Activated CD4-positive, alpha-beta T cell treated with anti-CD3 and anti-CD28 coated beads, Interleukin-2, Interleukin-4, amounts not matched to agents 100 ng/mL and 50 ng/mL, durations not matched to agents 16 hours and 8 hours (primary cell): ENCODE measurements at places on chromosomes 4 and X.

DNA sequence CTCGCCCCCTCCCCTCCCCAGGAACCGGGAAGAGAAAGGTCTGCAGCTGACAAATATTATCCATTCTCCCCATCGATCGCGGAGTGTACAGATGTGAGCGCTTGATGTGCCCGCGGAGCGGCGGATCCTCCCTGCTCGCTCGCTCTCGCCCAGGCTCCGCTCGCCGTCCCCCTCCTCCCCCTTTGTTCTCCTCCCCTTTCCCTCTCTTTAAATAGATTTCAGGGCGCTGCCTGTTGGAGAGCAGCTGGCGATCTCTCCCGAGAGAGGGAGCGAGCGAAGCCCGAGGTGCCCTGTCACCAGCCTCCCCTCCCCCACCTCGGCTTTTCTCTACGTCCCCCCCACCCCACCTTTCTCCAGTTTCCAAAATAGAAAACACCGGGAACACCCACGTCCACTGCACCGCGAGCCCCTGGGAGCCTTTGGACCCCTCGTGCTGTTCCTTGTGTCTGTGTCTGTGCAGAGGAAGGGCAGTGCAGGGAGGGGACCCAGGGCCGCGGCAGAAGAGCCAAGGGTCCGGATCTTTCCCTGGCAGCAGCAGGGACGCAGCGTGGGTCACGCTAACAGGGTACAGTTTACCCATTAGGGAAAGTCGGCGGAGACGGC is 56.6 kb upstream of the BCOR start:
- no peak for DNase-seq

GRCh38 chrX:11533199-11533651 is 132.5 kb downstream of the ARHGAP6 start:
- peak; percentile 79 for DNase-seq

- no peak for DNase-seq
Measured at GRCh38 chr4:17316566-17316965, 195.3 kb downstream of the QDPR start.

DNA sequence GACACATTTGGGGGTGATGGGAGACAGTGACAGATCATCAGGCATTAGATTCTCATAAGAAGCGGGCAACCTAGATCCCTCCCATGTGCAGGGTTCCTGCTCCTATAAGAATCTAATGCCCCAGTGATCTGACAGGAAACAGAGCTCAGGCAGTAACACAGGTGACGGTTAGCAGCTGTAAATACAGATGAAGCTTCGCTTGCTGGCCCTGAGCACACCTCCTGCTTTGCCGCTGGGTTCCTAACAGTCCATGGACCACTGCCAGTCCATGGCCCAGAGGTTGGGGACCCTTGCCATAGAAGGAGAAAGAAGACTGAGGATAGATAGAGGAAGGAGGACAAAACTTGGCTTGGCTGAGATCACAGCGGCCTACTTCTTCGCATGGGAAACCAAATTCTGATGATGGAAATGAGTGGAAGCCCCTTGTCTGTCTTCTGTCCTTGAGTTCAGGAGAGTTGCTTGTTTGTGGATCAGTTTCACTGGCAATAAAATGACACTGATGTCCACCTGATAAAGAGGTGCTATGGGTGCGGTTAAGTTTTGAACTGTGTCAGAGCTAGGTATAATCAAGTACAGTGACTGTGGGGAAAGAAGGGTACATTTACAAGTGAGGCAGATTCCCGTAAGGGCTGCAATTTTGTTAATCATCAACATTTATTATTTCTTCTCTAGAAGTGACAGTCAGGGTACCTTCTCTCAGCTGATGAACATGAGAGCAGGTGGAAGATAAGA is 1.7 kb upstream of the TIFA start:
- peak; percentile 51 for DNase-seq

DNA sequence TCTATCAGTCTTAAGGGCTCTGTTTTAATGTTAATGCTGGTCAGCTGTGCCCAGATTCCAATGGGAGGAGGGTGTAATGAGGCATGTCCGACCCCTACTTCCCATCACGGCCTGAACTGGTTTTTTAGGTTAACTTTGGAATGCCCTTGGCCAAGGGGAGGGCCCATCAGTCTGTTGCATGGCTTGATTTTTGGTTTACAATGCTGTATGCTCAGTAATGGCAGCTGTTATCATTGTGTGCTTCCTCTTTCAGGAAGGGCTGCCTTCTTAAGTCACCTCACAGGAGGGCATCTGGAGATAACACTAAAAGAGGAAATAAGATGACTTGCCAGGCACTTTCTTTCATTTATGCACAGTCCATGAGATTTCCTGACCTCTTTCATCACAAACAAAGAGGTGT is 36.3 kb downstream of the ATXN3L start:
- no peak for DNase-seq

DNA sequence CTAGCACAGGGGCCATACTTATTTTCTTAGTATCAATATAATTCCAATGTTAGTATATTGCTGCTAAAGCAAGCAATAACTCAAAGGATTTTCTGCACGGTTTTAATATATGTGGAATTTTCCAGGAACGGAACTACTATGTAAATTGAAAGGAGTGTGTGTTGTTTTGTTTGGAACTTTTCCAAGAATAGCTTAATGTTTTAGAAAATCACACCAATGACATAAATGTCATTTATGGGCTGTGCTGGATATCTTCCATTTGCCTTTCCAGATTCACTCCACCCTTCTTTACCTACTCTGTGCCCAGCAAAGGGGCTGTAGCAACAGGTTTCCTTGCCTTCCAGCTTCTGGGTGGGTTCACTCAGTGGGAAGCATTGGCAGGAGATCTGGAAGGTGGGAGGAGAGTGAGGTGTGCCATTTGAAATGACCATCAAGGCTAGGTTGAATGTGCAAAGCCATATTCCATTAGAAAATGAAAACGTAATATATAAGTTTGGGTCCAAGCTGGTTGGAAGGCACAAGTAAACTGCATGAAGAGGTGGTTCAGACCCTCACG is 25.2 kb upstream of the ZFX start:
- DNase-seq, result no peak

GRCh38 chr4:118273642-118274041 is 79.2 kb downstream of the PRSS12 start:
- no peak for DNase-seq

GRCh38 chrX:74297766-74298165 is 6.2 kb upstream of the ZCCHC13 start:
- peak; percentile 16 for DNase-seq

DNA sequence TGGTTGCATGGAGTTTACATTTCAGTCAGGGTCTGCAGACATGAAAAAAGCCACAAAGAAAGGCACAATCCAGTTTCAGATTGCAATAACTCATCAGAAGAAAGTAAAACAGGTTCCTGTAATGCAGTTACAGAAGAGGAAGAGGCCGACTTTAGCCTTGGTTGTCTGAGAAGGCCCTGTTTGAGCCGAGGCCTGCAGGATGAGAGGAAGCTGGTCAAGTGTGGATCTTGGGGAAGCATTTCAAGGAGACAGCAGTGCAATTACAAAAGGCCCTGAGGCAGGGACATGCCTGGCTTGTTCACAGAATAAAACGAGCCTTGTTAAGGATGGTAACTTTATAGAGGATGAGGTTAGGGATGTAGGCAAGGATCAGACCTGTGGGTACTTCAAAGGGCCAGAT is 62.4 kb downstream of the AFF2 start:
- DNase-seq, result no peak

DNA sequence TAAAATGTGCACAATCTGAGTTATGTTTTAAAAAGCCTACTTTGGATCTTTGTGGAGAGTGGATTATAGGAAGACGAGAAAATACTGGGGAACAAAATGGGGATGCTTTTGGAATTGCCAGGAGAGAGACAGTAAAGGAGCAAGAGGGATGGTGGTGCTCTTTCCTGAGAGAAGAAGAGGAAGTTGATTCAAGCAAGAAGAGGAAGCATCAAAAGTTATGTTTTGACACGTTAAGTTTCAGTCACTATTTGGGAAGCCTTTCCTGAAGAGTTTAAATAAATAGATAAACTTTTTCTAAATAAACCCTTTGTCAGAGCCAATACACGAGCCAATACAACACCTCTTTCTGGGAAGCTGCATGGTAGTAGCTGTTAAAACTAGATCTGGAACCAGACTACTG is 394.1 kb downstream of the GALNTL6 start:
- DNase-seq, result no peak

DNA sequence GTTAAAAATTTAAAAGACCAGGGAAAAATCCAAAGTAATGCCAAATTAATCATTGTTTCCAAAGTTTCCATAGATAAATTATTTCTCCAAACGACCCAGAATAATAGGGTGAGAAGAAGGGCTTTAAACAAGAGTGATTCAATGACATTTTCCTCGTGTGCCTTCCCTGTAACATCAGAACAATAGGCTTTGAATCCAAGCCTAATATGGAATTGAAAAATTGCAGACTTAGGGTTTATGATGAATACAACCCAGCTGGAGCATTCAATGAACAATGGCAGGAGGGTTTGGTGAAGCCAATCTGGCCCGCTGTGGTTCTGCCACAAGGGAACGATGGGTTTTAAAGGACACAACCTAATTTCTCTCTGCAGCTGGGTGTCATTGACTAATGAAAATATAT is 94.2 kb downstream of the CBLL2 start:
- no peak for DNase-seq
